ENCODE measurements at places on chromosomes 11 and 22. TPM values are rescaled to one million over a fixed set of nuclear protein-coding genes. Genes with fewer than 3 reads are reported as not detected.
A peak's percentile ranks its signal among the peaks of the same experiment; 100 is the strongest.

Gene SCGB1C1
- 0.56 TPM for polyA plus RNA-seq

Gene CNIH2
- 4.4 TPM for polyA plus RNA-seq

Gene HIC2
- 13.2 TPM for polyA plus RNA-seq

Gene HOATZ
- polyA plus RNA-seq: 0.09 TPM

Gene SMC1B
- polyA plus RNA-seq: 0.13 TPM

- peak; percentile 65 for DNase-seq
These were observed 45.3 kb upstream of the NECTIN1 start for GRCh38 chr11:119774172-119774763.

- DNase-seq: no peak
These were observed 13.7 kb downstream of the CLTCL1 start for GRCh38 chr22:19277785-19278184.

- DNase-seq: no peak
These were observed 54.3 kb downstream of the BTG4 start for GRCh38 chr11:111457731-111458368.

- no peak for DNase-seq
These were observed 7.0 kb downstream of the MADD start for GRCh38 chr11:47276923-47277322.

DNA sequence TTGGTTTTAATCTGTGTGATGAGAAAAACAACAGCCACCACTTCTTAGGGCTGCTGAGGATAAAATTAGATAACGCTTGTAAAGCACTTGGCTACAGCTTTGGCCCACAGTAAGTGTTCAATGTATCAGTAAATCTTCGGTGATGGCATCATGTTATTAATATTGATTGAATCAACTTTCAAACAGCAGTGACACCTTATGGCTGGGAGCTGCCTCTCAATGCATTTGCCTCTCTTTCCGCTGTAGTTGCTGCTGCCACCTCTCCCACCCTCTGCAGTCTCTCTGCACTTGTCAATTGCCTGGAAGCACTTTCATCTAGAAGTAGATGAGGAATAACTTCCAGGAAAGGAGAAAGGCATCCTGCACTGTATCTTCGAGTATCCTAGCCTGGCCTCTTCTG is 491.1 kb downstream of the OPCML start:
- DNase-seq: no peak

DNA sequence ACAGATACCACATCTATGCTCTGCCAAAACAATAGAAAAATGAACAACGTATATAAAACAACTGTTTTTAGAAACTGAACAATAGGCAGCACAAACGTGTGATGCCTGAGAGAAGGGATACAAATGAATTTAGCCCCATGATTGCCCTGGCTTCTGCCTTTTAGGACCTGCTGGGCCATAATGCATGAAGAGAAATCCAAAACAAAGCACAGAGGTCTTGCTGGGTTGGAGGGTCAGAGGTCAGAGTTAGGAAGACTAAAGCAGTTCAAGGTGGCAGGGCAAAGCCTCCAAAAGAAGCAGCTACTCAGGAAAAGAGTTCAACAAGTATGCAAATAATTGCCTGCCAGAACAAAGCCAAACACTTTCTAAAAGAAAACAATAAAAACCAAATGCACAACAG is 138.5 kb downstream of the TTC28 start:
- DNase-seq: no peak

DNA sequence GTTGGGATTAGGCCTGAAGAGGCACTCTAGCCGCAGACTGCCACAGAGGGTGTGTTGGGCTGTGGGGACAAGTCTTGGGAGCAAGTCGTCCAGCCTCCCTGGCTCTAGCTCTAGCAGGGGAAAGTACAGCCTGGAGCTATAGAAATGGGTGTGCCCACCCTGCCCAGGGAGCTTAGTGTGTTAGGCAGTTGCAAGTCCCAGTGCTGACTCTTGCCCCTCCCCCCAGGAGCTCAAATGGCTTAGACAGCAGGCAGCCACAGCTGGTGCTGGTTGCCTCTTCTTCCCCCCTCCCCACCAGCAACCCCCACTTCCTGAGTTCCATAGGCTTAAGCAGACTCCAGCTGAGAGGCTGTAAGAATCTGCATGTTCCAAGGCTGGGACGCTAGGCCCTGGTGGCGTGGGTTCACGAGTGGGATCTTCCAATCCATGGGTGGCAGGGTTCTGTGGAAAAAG is 61.2 kb downstream of the GUCY1A2 start:
- DNase-seq: no peak

GRCh38 chr11:10898003-10898762 is 40.3 kb upstream of the ZBED5 start:
- no peak for DNase-seq

GRCh38 chr11:120168960-120169681 is 31.2 kb upstream of the TRIM29 start:
- DNase-seq: peak; percentile 75

- DNase-seq: no peak
These were observed 44.0 kb upstream of the SLC1A2 start for GRCh38 chr11:35463331-35463751.

GRCh38 chr22:41446639-41447434 is at the start of gene TOB2:
TSS of gene TOB2 (minus strand) at chr22:41446801. CDS start at chr22:41437345, 9,456 bp downstream.
- DNase-seq: peak; percentile 95

GRCh38 chr11:133726542-133726941 is 118.8 kb downstream of the SPATA19 start:
- no peak for DNase-seq

- DNase-seq: no peak
These were observed 2154.9 kb downstream of the LRRC4C start for GRCh38 chr11:39304586-39304985.

DNA sequence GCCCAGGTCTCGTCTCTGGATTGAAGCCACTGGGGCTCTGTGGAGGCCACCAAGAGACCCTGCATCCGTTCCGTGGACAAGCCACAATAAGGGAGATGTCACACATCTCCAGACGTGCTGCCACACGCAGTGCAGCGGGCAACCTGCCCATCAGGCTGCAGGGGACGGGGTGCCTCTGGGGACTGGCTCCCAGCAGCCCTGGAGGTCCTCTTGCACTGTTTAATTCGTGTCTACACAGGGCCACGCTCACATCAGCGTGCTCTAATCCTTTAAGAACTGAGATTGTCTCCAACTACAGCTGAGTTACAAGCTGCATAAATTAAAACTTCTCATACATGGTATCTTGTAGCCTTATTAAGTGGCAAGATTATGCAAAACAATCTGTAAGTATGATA is 1232.2 kb downstream of the BRD1 start:
- no peak for DNase-seq

- DNase-seq: no peak
These were observed 17.8 kb upstream of the RAPSN start for GRCh38 chr11:47466701-47467250.

All from renal pelvis (tissue), 12 donors.